Kidney capillary endothelial cell (primary cell): ENCODE measurements at places on chromosomes 11 and 22.

DNA sequence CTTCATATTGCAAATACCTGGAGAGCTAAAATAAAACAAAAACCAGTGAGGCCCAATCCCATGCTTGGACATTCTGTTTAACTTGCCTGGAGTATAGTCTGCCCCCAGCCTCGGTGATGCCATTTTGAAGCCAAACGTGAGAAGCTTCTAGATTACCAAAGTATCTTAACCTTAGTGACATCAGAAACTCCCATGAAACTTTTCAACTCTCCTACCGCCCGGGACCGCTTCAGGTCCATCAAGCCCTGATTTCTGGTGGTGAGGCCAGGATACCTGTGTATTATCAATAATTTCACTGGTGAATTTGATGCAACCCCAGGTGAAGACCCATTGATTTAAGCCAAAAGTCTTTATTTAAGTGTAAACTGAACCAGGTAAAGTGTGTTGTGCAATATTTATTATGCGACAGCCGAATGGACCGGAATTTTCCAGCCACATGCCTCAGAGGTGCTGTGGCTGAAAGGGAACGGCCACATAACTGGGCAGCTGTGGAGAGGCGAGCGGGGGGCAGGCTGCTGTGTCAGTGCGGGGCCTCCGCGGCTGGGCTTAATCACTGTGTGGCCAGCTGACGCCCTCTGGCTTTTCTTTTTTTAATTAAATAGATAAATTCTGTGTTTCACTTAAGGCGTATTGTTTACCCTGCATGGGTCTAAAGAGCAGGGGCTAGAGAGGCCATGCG, 385.5 kb upstream of the B3GAT1 start:
- no peak for DNase-seq

DNA sequence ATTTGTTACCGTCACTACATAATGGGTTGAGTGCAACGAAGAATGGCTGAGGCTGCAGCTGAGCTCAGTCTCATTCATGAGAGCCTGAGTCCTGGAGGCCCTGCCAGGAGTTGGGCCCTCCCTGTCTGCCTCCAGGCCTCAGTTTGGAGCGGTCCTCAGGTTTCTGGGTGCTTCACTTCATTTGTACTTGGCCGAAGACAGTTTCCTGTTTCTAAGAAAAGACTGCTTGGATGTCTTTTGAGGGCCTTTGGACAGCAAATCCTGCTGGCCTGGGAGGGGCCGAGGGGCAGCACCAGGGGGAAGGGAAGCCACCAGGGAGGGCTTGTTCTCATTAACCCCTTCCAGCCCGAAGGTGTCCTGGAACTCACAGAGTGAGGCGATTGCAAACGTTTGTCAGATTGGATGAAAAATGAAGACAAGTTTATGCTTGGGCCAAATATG, 163.1 kb downstream of the ETS1 start:
- DNase-seq = no peak

- DNase-seq = no peak
These were observed 35.0 kb downstream of the NAV2 start for GRCh38 chr11:19747634-19748033.

GRCh38 chr11:86876716-86877234, 76.4 kb downstream of the PRSS23 start:
- no peak for DNase-seq

GRCh38 chr11:102776454-102776853, 4.0 kb downstream of the MMP10 start:
- DNase-seq = no peak

DNA sequence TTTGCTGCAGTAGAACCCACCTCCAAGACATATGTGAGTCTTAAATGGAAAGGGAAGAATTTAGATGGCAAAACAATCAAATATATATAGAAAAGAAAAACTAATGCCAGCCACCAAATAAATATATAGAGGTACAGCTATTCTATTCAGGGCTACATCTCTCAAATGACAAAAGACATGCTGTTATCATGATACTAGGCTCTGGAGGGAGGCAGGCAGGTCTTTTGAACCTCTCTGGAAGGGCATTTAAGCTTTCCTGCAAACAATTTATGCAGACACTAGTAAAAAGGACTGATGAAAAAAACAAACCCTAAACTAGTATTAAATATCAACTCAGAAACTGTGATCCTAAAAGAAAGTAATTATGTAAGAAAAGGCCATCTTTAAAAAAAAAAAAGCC, 24.4 kb downstream of the UEVLD start:
- DNase-seq = no peak
